Activated CD4-positive, alpha-beta T cell treated with anti-CD3 and anti-CD28 coated beads for 4 hours (primary cell): ENCODE measurements at places on chromosomes 7 and 10.
A peak's percentile ranks its signal among the peaks of the same experiment; 100 is the strongest.

- no peak for DNase-seq
Observed at GRCh38 chr10:132100556-132101349, 35.0 kb downstream of the JAKMIP3 start.

GRCh38 chr10:110410329-110411046 is 87.2 kb upstream of the DUSP5 start:
- no peak for DNase-seq

DNA sequence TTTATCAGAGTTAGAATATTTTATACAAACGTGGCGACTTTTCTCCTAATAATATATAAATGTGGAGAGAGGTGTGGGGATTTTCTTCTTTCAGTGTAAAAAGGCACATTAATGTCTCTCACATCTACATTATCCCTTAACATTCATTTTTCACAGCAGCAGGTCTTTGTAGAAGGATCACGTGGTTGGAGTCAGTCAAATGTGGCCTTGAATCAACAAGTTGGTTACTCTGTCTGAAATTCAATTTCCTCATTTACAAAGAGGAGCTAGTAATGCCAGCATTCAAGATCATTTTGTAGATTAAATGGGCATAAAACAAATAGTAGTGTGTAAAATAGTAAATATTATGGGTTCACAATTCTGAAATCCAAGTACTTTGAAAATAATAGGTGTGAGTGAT is 183.1 kb upstream of the SEMA3E start:
- DNase-seq, result no peak

DNA sequence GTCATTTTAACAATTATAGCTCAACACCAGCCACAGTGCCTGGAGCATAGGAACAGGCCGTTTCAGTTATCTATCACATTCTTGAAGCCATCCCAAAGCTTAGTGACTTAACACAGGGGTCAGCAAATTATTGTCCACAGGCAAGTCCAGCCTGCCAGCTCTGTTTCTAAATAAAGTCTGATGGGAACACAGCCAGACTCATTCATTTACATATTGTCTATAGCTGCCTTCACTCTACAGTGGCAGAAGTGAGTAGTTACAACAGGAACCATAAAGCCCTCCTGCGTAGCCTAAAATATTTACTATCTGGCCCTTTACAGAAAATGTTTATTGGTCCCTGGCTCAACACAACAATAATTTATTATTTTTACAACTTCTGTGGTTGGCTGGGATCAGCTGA is 407.5 kb upstream of the AUTS2 start:
- no peak for DNase-seq

- no peak for DNase-seq
Observed at GRCh38 chr10:69867699-69868558, 66.2 kb downstream of the COL13A1 start.

GRCh38 chr10:50280049-50280841 is 28.9 kb upstream of the ASAH2 start:
- DNase-seq, result no peak

DNA sequence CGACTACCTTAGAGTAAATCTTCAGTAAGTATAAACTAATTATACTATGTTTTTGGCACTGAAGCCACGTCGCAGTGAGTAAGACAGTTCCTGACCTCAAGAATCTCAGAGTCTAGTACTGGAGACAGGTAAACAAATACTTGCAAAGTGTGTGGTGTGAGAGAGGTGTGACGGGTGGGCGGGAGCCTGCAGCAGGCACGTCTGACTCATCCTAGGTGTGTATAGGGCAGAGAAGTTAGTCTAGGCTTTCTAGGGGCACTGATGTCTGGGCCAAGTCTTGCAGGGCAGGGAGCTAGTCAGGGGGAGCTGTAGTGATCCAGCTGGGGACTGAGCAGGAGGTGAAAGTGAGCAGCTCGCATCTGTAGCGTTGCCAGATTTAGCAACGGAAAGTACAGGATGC is 35.9 kb upstream of the SFTPD start:
- peak; percentile 3 for DNase-seq

DNA sequence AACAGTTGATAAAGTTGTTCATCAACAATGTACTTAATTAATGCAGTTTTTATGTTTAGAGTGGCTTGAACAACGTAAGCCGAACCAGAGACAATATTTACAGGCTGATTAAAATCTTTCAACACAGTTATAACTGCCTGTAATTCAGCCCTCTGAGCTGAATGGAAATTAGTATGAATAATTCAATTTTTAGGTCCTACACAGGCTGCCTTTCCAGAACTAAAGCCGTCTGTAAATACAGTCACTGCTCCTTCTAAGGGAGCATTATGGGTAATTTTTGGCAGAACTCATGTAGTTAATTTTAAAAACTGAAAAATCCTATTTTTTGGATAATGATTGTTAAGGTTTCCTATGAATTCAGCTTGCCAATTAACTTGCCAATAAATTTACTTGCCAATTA is 2.6 kb upstream of the GIMAP4 start:
- no peak for DNase-seq

- DNase-seq, result no peak
Observed at GRCh38 chr10:127920306-127921074, 13.6 kb downstream of the PTPRE start.

DNA sequence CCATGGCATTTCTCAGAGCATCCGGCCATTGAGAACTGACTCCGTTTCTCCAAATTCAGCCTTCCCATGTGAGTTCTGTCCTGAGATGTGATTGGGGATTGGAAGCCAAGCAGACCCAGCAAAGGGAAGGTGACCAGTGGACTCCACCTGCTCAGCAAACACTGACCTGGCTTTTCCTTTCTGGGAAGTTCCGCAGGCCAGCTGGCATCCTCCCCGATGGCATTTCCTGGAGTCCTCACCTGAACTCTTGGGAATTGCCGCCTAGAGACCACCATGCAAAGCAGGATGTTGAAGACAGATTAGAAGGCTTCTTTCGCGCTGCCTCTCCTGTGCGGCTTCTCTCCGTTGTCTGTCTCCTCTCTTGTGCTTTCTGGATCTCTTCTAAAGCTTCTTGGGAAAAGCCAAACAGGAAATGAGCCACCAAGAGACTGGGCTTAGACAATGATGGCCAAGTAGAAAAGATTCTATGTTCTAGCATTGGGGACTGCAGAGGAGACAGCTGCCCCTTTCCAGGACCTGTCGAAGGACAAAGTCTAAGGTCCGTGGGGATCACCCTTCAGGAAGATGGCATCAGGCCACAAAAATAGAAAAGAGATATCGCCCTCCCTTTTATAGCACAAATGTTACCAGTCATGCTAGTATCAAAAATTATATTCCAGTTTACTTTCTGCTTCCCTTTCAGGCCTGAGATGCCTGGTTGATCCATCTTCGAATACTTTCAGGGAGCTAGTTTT is 103.7 kb upstream of the INSYN2A start:
- no peak for DNase-seq

DNA sequence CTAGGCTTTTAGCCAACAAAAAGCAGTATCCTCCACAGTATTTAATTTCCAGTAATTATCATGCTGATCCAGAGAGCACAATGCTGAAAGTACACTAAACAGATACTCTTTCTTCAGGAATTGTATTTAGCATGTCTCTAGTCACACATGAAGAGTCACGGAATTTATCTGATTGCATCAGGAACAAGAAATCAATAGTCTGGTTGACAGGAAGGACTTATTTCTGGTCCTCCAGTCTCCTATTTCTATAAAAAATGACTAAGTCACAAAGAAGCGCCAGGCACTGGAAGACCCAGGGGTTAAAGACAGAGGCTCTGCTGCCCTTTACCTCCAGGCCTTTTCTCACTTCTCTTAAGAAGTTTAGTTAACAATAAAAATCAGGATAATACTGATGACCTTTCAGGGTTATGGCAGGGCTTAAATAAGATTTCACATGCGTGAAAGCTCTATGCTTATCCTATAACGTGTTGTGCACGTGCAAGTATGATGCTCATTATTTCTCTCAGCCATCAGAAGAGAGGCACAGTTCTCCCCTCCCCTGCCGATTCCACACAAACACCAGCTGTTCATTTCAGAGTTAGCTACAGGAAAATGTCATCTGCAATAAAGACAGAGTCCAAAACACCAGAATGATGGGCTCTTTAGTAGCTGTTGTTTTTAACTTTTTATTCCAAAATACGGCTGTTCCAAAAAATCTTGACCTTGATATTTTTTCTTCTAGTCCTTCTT is 36.9 kb downstream of the SLC26A4 start:
- no peak for DNase-seq

- no peak for DNase-seq
Observed at GRCh38 chr7:85025312-85025756, 161.5 kb downstream of the SEMA3D start.

DNA sequence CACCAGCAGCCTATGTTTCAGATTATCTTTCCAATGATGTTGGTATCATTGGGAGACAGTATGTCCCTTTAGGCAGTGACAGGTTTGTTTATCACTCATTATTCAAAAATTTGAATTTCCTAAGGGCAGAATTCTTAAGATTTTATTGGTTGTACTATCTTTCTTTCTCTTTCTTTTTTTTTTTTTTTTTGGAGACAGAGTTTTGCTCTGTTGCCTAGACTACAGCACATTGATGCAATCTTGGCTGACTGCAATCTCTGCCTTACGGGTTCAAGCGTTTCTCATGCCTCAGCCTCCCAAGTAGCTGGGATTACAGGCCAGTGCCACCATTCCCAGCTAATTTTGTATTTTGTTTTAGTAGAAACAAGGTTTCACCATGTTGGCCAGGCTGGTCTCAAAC is 111.2 kb downstream of the PON1 start:
- DNase-seq, result no peak

DNA sequence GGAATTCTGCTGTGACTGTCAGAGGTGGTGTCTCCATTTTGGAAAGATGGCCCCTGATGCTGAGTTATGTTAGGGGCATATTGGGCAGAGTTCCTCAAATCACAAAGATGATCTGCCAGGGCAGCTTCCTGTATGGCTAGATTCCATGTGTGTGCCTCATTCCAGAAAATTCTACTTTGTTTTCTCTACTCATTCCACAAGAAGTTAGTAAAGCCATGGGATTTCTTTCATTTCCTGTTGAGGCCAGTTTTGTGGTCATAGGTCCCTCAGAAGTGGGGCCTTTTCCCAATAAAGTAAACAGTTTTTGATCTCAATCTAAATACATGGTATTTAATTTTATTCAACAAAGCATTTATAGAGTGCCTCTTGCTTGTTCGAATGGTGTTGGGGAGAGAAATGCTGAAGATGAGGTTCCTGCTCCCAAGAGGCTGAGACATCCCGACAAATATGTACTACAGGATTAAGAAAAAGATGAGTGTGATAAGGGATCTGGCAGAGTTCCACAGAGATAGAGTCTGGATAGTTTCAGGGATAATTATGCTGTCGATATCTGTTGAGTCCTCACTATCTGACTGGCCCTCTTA is 33.0 kb downstream of the MINDY4 start:
- DNase-seq, result no peak

DNA sequence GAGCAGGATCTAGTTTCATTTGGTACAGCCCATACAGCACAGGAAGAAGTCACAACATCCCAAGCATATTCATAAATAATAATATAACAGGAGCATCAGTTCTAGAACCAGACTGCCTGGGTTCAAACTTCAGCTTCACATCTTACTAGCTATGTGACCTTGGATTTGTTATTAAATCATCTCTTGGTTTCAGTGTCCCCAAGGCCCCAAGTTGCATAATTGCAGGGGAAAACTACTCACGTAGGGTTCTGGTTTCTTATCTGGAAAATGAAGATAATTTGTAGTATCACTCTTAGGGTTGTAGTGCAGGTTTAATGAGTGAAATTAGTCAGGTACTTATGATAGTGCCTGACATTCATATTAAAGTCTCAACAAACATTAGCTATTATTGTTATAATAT is 5.5 kb upstream of the IQUB start:
- DNase-seq, result no peak

DNA sequence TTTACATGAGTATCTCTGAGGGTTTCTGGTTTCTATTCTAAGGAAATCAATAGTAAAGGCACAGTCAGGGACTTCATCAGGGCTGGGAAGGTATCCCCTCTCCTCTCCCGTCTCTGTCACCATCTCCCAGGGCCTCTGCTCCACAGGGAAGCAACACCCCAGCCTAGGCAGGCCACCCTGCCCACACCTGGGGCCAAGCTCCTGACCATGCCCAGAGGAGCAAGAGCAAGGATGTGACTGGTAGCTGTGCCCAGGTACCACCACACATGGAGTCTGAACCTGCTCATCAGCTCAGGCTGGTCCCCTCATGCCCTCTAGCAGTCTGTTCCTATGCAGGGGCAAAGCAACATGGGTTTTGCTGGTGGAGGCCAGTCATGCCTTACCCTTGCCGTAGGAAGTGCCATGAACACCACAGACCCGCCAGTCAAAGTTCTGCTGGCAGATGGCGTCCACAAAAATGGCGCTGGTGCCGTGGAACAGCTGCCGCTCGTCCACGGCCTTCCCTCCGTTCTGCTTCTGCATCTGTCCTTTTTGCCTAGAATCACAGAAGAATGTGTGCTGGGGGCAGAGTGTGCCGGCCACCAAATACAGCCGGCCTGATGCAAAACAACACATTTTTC is 36.8 kb downstream of the PARP12 start:
- no peak for DNase-seq

DNA sequence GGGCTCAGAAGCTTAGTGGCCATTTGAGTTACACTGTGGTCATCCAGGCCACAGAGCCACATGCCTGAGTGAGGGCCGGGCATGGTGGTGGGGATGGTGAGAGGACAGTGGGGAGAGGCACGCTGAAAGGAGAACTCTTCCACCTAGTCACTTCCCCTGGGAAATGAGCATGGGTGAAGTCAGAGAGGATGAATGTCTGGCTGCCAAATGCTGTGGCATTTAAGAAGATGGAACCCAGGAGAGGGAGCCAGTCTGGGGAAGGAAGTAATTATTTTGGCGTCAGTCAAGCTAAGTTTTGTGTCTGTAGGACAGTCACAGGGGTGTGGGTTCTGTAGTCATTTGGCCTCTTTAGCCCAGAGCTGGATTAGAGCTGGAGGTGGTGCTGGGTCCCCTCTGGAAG is 86.0 kb upstream of the PODXL start:
- no peak for DNase-seq

DNA sequence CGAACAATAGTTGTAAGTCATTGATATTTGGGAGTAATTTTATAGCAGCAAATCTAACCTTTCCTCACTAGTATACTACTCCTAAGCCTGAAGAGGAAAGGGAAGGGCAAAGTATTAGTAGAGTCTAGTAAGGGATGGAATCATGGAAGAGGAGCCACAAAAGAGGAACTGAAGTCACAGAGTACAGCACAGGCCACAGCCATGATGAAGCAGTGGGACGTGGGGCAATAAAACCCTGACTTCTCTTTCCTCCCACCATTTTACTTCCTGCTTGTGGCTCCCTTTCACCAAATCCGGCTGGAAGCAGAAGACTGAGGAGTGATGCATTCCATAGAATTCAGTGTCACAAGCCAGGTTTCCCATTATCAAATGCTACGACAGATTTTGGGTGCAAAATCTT is 58.7 kb downstream of the CABCOCO1 start:
- no peak for DNase-seq
